ENCODE measurements at places on chromosomes 4 and X.

DNA sequence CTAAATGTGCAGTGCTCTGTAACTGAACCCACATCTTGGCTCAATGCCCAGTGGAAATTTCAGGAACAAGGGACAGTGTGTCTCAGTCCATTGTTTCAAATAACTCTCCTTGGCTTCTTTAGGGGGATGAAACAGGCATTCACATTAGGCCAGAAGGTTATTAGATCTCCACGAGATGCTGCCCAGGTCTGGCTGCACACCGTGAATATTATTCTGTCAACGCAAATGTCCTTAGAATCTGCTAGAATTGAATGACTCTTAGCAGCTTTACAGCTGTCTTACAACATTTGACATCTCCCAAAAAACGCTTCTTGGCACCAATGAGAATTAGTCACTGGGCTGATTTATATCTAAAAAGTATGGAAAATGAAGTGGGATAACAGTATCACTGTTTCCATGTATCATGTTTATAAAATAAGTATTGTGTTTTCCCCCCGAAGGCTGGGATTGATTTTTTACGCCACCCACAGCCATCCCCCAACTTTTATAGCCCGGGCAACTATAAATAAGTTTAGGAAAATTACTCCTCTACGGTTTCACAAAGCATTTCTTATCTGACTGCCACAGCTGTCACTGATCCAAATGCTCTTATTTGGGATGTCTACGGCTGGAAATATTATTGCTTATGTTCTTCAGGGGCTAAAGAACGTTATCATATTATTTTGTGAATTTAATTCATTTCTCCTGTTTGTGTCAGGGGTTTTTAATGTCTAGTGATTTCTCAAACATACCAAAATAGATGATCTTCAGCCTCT is 559.7 kb upstream of the FAT1 start:
- DNase-seq, result no peak

DNA sequence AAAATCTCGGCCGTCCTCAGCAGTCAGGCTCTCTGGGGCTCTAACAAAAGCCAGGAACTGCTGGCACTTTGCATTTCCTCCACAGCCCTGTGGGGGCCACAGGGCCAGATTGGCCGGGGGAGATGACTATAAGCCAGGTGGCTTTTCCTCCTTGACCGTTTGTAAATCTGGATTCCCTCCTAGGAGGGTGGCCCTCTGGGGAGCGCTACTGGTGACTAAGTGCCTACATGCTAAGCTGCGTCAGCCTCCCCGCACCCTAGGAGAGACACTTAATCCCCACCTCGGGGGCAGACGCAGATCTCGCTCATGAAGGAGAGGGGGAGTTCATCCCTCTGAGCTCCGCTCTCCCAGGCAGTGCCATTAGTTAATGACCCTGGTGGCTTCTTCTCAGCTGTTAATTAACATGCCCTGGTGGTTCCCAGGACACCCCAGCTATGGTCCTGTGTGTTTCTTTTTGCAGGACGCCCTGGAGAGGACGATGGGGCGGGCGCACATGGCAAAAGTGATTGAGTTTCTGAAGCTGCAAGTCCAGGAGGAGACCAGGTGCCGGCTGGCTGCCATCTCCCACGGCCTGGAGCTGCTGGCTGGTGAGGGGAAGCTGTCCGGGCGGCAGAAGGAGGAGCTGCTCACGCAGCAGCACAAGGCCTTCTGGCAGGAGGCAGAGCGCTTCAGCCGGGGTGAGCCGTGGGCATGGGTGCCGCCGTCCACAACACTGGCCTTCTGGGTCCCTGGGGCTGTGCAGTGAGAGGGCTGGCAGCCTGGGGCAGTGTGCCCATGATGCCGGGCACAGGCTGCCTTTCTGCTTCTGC is 41.6 kb downstream of the EVC start:
- DNase-seq, result no peak

GRCh38 chr4:122614621-122615020 is 6.2 kb downstream of the IL21 start:
- no peak for DNase-seq

DNA sequence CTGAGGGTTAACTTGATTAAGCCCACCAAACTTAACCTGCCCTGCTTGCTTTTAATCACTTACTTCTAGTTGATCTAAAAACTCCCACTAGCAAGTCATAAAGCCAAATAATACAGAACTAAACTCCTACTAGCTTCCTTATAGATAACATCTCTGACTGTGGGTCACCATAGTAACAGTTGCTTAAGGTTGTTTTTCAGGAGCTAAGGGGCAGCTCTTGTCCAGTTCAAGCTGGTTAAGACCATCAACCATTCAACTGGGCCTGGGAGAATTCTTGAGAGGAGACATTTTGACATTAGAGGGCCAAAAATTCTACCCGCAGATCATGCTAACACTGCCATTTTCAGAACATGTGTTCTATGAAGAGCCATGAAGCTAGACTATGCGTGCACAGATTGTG is 67.0 kb downstream of the UCHL1 start:
- DNase-seq, result no peak

GRCh38 chrX:139246295-139246694 is 284.2 kb upstream of the F9 start:
- DNase-seq, result no peak

GRCh38 chrX:20653070-20653469 is 386.4 kb upstream of the RPS6KA3 start:
- no peak for DNase-seq

- no peak for DNase-seq
Observed at GRCh38 chr4:116926631-116927295, 158.6 kb downstream of the TRAM1L1 start.

- no peak for DNase-seq
Observed at GRCh38 chr4:152643153-152644035, 36.4 kb downstream of the TMEM154 start.

- no peak for DNase-seq
Observed at GRCh38 chr4:126012691-126013290, 698.0 kb downstream of the FAT4 start.

- DNase-seq, result no peak
Observed at GRCh38 chrX:41273638-41274037, 60.3 kb upstream of the DDX3X start.

DNA sequence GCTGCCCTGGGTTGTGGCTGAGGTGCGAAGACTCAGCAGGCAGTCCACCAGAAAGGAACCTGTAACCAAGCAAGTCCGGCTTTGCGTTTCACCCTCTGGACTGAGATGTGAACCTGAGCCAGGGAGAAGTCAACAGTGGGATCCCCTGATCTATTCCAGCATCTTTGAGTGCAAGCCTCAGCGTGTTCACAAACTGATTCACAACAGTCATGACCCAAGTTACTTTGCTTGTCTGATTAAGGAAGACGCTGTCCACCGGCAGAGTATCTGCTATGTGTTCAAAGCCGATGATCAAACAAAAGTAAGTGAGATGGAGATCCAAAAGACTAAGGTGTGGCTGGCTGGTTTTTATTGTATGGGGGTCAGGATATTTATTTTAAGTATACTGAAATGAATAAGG is 11.3 kb downstream of the TBC1D1 start:
- DNase-seq, result no peak

GRCh38 chr4:173242466-173243250 is 74.0 kb downstream of the GALNT7 start:
- DNase-seq, result no peak

Measured in activated T-helper 1 cell treated with Interleukin-2 at 50 U/mL for 16 hours (primary cell).